ENCODE measurements at places on chromosomes 6 and 20. TPM values are rescaled to one million over a fixed set of nuclear protein-coding genes. Genes with fewer than 3 reads are reported as not detected.

The CALHM5 gene
- 8.3 TPM for polyA plus RNA-seq

The PRL gene
- polyA plus RNA-seq = not detected

- no peaks in the 10 kb centered on the region for H3K4me1 ChIP-seq
- peak; percentile 41 for DNase-seq
- H3K27me3 ChIP-seq = no peaks in the 10 kb centered on the region
- no peak overlapping the region for H3K27ac ChIP-seq
- H3K36me3 ChIP-seq = no peaks in the 10 kb centered on the region
These were observed 410.5 kb upstream of the RNF217 start for GRCh38 chr6:124551711-124552233.

The BEND6 gene
- polyA plus RNA-seq = 9.7 TPM

The FRK gene
- polyA plus RNA-seq = 0.21 TPM

The CASP8AP2 gene
- polyA plus RNA-seq = 9.5 TPM

The RIPOR3 gene
- polyA plus RNA-seq = 2.0 TPM

DNA sequence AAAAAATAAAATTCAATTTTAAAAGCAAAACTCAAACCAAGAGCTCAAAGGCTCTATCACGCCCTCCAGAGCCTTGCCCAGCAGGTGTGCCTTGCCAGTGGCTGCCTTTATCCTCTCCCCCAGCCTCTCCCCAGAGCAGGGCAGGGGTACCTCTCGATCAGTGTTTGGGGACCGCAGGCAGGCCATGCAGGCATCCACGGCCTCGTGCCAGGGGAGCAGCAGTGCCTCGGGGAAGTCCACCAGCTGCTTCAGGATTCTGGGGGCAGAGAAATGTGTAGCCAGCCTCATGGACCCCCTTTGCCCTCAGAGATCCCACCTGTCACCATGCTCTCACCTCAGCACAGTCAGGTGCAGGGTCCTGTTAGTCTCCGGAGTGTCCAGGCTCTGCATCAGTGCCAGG lies 5.7 kb downstream of the CUL7 start:
- H3K36me3 ChIP-seq = peaks cover 27% of the 10 kb centered on the region
- no peak overlapping the region for H3K27ac ChIP-seq
- H3K4me3 ChIP-seq = no peak overlapping the region
- no peaks in the 10 kb centered on the region for H3K27me3 ChIP-seq
- no peak for DNase-seq
- H3K4me1 ChIP-seq = peaks cover 2% of the 10 kb centered on the region

DNA sequence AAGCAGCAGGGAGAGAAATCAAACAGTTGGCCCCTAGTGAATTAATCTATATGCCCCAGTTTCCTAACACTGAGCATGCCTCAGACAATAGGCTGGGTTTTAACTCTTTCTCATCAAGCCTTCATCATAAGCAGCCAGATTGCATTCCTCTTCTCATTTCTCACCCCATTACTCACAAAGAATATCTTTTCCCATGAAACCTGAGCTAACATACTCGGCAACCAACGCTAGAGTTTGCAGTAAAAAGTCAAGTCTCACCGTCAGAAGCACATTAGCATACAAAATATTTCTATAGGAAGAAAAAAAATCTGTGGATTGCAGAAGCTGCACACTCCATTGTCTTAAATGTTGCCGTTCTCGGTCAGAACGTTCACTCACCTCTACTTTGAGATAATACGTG lies 429.9 kb upstream of the ARID1B start:
- DNase-seq = peak; percentile 34
- H3K27ac ChIP-seq = no peak overlapping the region
- H3K27me3 ChIP-seq = no peaks in the 10 kb centered on the region
- H3K4me1 ChIP-seq = no peaks in the 10 kb centered on the region
- no peak overlapping the region for H3K4me3 ChIP-seq
- no peaks in the 10 kb centered on the region for H3K36me3 ChIP-seq

DNA sequence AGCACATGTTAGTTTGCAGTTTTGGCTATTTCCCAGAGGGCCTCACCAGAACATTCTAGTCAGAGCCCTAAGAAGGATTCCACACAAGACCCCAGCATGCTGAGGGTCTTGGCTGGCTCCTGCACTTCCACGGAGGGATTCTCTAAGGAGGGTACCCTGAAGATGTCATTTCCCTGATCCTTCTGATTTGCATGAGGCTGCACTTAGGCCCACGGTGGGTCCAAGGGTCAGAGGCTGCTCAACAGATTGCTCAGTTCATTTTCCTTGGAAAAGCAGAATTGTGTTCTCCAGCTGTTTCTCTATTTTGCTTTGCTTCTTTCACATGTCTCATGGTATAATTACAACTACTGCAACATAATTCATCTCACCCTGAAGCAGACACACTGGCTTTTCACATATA lies 22.2 kb downstream of the PREP start:
- H3K27ac ChIP-seq = no peak overlapping the region
- no peak overlapping the region for H3K4me3 ChIP-seq
- no peaks in the 10 kb centered on the region for H3K27me3 ChIP-seq
- no peaks in the 10 kb centered on the region for H3K36me3 ChIP-seq

DNA sequence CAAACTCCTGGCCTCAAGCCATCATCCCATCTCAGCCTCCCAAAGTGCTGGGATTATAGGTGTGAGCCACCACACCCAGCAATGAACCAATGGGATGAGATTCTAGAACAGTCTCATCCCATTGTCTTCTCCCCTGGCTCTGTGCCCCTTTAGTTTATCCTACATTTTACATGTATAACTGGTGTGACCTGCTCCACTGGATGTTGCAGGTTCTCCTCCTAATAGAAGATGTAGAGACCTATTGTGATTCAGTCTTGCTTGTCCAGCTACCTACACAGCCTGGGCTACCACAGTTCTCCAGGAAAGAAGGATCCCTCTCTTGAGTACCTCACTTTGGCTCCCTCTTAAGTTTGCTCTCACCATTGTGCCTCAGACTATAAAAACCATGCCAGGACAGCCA lies 2.0 kb upstream of the FKBPL start:
- peaks cover 8% of the 10 kb centered on the region for H3K4me1 ChIP-seq
- no peak overlapping the region for H3K27ac ChIP-seq
- no peak for DNase-seq
- H3K27me3 ChIP-seq = no peaks in the 10 kb centered on the region
- no peak overlapping the region for H3K4me3 ChIP-seq

DNA sequence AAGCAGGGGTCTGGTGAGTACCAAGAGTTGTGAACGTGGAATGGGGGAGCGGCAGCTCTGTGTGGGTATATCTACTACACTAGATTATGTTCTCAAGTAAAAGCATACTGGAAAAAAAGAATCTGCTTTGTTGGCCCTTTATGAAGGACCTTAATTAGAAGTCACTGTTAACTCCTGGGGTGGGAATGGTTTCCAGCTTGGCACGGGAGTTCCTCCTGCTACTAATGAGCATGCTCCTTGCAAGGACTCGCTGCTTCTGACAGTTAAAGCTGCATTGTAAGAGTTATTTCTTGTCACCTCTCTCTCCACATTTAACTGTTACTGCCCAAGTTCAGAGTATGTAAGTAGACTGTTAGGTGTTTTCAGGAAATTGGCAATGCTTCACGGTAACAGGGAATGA lies 292.7 kb downstream of the ZFAND3 start:
- no peak overlapping the region for H3K27ac ChIP-seq
- no peak for DNase-seq
- no peaks in the 10 kb centered on the region for H3K27me3 ChIP-seq
- H3K4me1 ChIP-seq = peaks cover 5% of the 10 kb centered on the region

The LRP11 gene
- 43.3 TPM for polyA plus RNA-seq

The DNAAF9 gene
- polyA plus RNA-seq = 11.7 TPM

DNA sequence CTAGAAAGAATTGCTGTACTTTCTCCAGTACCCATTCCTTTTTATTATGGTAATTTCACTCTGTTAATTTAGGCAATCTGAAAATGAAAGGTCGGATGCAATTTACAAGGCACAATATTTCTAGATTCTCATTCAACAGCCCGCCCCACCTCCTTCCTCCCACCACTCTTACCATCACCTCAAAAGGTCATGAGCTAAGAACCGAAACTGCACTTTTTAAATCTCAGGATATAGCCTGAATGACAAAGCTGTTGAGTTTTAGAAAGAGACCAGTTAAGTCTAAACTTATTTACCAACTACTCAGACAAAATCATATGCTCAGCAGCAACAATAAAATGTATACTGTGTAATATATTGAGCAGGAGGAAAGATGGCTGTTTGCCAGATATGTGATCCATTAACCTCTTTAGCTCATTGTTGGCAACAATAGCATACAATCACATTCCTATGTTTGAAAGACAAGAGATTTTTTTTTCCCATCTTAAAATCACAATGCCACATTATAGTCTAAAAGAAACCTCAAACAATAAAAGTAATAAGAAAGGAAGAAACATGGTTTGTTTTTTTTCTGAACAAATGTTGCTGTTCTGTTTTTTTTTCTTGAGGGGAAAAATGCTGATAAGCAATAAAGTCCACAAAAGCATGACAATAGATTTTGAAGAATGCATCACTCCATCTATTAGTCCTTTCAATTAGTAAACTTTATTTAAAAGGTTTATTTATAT lies 1.6 kb upstream of the HS3ST5 start:
- H3K4me3 ChIP-seq = no peak overlapping the region
- no peaks in the 10 kb centered on the region for H3K36me3 ChIP-seq
- H3K27me3 ChIP-seq = peaks cover 24% of the 10 kb centered on the region
- H3K27ac ChIP-seq = no peak overlapping the region
- no peak for DNase-seq

The ORC3 gene
- polyA plus RNA-seq = 37.9 TPM

DNA sequence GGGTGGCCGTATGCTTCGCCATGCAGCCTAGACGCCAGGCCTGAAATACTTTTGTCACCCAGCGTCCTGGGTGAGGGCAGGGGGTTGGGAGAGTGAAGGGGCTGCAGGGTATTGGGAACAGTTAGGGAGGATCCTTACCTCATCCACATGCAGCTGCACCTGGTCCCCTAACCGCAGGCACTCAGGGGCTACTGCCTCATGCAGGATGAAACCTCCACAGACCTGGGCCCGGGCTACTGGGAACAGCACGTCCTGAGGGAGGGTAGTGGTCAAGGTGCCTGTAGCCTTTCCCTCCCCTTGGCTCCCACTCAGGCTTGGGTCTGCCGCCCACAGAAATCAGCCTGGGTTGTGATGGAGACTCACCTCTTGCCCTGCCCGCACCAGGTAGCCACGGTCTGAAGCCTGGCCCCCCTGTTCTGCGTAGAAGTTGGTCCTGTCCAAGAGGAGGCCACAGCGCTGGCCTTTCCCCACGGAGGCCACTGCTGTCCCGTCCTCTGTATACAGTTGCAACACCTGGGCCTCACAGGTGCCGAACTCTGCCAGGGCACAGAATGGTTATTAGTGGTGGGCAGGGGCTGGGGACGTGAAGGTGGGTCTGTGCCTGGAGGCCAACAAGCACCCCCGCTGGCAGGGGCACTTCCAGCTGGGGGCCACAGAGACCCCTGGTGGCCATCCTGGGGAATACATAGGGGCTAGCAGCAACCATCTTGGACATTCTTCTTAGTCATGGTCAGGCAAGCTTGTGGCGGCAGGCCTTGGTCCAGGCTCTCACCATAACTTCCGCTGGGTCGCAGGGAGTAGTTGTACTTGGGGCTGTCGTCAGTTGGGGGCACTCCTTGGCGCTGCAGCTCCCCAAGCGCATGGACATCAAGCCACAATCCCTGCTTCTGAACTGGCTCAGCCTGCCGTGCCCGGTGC lies 8.6 kb downstream of the AARS2 start:
- H3K36me3 ChIP-seq = peaks cover 35% of the 10 kb centered on the region
- peaks cover 1% of the 10 kb centered on the region for H3K4me1 ChIP-seq
- no peak overlapping the region for H3K27ac ChIP-seq
- peak; percentile 33 for DNase-seq

DNA sequence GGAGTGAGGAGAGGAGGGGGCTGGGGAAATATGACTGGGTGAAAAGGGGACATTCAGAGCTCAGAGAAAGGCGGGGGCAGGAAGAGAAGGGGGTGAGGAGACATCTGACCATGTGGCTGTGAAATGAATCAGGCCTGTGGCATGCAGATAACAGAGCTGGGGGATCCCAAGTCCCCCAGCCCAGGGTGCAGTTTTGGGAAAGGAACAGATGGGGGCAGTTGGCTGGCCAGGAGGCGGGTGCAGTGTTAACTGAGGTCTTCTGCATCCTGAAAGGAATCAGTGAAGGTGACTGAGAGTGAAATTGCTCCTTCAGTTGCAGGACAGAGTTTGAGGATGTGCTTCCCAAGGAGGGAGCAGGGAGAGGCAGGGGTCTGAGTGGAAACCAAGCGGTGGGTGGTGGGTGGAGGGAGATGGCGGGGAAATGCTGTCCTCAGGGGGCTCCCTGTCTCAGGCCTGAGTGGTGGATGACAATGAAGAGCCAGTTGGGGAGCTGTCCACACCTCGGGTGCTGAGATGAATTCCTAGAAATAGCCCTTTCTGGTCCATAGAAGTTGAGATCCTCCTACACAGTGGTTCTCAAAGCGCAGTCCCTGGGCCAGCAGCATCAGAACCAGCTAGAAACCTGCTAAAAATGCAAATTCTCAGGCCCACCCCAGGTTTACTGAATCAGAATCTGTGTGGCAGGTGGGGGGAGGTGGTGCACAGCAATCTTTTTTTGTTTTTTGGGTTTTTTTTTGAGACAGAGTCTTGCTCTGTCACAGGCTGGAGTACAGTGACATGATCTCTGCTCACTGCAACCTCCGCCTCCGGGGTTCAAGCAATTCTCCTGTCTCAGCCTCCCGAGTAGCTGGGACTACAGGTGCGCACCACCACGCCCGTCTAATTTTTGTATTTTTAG lies 26.0 kb upstream of the CCDC167 start:
- H3K27me3 ChIP-seq = peaks cover 9% of the 10 kb centered on the region
- no peaks in the 10 kb centered on the region for H3K36me3 ChIP-seq
- H3K4me3 ChIP-seq = no peak overlapping the region
- no peak overlapping the region for H3K27ac ChIP-seq
- H3K4me1 ChIP-seq = peaks cover 2% of the 10 kb centered on the region
- peak; percentile 30 for DNase-seq

DNA sequence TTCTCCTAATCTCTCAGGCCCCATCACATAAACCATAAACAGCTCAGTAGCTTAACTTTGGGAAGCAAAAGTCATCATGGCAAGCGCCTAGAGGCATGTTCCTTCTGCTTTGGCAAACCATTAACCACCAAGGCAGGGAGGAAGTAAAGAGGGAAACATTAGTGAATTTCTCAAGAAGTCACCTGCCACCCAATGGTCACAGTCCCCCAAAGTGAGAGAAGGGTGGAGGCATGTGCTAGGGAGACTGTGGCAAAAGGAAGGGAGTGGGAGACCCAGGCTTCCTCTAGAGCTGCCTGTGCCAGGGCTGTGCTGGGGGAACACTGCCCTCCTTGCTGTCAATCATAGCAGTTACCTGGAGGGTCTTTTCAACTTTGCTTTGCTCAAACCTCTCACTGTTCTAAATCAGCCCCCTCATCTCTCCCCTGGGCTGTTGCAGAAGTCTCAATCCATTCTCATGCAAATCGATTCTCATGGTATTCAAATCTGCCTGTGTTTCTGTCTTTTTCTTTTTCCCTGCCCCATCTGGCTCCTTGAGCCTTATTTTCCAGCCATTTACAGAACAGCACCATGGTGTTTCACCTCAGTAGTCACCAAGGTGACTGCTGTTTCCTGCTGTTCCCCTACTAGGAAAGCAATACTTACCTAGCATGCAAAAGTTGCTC lies 1.8 kb upstream of the RNF24 start:
- H3K4me1 ChIP-seq = no peaks in the 10 kb centered on the region
- no peak overlapping the region for H3K27ac ChIP-seq
- DNase-seq = no peak
- H3K4me3 ChIP-seq = no peak overlapping the region
- H3K27me3 ChIP-seq = no peaks in the 10 kb centered on the region
- no peaks in the 10 kb centered on the region for H3K36me3 ChIP-seq

- no peaks in the 10 kb centered on the region for H3K27me3 ChIP-seq
- DNase-seq = peak; percentile 18
- no peak overlapping the region for H3K4me3 ChIP-seq
- no peak overlapping the region for H3K27ac ChIP-seq
These were observed 36.5 kb downstream of the CDH26 start for GRCh38 chr20:59994697-59995122.

The ME1 gene
- 35.8 TPM for polyA plus RNA-seq

Data from fibroblast of lung (primary cell).